ENCODE measurements at places on chromosomes 16 and 17.

GRCh38 chr16:1180549-1181403 is 27.9 kb downstream of the CACNA1H start:
- DNase-seq: no peak

- no peak for DNase-seq
Observed at GRCh38 chr16:48447940-48448536, 62.8 kb upstream of the SIAH1 start.

- no peak for DNase-seq
Observed at GRCh38 chr16:61421111-61421510, 615.1 kb downstream of the CDH8 start.

GRCh38 chr17:44960691-44961090 is 7.4 kb downstream of the C1QL1 start:
- DNase-seq: no peak

DNA sequence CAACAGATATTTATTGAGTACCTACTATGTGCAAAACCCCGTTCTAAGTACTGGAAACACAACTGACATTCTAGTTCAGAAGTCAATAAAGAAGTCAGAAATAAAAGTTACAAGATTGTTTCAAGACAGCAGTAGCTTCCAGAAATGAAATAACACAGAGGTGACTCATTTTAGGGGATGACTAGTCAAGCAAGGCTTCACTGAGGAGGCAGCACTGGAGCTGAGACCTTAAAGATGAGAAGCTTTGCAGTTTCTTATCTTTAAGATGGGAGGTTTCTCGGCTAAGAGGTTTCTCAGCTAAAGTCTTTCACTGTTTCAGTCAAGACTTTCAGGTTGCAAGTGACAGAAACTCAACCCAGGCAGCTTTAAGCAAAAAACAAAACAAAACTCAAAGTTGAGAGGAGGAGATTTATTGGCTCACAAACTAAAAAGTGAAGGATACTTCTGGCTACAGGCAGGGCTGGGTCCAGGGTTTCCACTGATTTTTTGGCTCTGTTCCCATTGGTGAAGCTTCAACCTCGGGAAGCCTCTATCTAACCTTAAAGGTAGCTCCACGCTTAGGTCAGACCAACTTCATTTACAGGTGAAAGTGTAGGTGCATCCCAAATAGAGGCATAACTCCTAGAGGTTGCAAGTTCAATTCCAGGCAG is 7.4 kb upstream of the MMP2 start:
- DNase-seq: peak; percentile 89

- no peak for DNase-seq
Observed at GRCh38 chr17:82974136-82974952, 105.1 kb upstream of the METRNL start.

DNA sequence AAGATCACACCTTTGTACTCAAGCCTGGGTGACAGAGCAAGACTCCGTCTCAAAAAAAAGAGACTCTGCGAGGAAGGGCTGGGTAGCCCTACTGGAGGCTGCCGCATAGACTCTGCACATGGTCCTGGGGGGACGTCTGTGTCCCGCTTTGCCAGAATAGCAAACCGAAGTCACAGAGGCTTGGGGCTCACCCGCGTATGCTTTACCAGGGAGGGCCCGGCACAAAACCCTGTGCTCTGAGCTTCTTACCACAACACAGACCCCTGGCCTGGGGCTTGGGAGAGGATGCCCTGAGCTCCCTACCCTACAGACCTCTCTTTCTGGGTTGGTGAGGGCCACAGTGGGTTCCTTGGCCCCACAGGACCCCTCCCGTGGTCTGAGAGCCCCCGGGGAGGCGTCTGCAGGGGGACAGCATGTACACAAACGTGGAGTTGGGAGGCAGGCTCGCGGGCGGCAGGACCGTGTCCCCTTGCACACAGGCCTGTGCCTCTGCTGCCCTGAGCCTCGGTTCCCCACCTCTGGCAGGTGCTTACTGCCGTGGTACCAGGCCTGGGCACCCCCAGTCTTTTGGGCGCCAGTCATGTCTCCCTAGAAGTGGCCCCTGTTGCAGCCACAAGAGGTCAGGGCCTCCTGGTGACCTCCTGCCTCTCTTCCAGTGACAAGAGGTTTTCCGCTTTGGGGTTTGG is 13.8 kb downstream of the CPNE7 start:
- no peak for DNase-seq

GRCh38 chr17:1197781-1198490 is 18.2 kb upstream of the ABR start:
- peak; percentile 77 for DNase-seq

DNA sequence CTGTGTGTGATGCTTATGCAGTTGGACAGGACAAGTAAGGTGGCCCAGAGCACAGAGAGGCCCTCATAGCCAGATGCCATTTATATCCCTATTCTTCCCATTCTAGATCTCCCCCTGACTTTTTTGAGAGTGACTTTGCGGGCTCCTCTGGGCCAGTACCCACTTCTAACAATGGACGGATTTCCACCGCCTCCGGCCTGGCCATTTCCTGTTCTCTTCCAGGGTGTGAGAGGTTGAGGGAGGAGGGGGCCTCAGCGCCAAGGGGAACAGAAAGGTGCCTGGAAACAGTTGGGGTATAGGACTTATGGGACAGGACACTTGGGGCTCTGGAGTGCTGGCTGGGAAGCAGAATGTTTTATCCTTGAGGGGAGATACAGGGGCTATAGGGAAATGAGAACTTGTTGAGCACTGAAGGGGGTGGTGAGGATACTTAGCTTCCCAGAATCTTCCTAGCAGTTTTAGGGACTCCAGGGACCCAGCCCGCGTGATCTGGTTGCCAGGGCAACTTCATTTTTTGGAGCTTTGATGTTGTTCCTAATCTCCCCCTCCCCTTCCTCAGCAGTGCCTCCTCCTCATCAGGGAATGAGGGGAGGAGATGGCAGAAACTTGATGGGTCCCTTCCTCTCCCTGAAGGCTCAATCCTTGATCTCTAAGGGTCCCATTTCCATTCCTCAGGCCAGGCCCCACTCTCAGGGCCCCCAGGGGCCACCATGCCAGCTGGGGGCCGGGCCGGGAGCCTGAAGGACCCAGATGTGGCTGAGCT is 3.6 kb downstream of the TAOK2 start:
- no peak for DNase-seq

GRCh38 chr17:17179371-17179827 is 26.7 kb downstream of the PLD6 start:
- no peak for DNase-seq

GRCh38 chr16:28927815-28928214 is 2.8 kb upstream of the RABEP2 start:
- no peak for DNase-seq

DNA sequence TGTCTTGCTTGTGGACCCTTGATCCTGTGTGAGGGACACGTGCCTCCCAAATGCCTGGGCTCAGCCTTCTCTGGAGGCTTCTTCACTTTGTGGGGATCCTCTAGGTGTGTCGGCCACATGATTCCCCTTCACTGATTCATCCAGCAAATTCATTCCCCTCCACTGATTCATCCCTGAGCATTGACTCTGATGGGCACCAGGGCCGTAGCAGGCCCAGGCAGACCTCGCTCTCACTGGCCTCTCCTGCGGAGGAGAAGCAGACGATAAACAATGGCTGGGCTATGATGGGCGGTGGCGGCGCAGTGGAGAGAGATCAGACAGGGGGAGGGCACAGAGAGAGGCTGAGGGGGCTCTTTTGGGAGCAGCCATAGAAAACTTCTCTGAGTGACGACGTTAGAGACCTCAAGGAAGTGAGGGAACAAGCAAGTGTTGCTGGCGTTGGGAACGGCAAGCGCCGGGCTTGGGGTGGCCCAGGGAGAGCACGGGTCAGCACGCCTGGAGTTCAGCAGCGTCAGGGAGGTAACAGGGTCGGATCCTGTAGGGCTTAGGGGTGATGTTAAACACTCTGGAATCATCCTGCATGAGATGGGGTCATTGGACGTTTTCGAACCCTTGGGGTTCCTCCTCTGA is 17.5 kb upstream of the RPTOR start:
- peak; percentile 19 for DNase-seq

DNA sequence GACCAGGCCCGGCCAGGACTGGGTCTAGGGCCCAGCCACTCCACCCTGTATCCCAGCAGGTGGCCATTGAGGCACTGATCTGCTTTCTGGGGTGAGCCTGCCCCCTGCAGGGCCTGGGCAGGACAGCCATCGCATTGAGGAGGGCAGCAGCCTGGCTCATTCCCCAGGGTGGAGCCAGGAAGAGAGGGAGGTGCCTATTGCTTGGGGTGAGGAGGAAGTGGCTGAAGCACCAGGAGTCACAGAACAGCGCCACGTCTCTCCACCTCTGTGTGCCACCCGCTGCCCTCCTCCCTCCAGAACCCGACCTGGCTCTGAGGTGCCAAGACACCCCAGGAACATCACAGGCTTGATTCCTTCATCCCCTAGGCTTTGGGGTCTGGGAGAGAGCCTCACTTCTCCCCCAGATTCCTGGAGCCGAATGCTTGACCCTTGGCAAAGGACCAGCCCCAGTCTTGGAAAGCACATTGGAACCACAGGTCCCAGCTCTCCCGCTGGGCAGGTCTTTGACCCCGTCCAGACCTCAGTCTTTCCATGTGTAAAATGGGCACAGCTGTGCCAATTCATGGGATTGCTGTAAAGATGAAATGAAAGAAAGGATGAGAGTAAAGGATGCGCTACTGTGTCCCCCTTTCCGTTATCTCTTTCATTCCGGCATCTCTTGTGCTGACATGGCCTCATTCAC is 7.2 kb upstream of the KRT36 start:
- peak; percentile 89 for DNase-seq

DNA sequence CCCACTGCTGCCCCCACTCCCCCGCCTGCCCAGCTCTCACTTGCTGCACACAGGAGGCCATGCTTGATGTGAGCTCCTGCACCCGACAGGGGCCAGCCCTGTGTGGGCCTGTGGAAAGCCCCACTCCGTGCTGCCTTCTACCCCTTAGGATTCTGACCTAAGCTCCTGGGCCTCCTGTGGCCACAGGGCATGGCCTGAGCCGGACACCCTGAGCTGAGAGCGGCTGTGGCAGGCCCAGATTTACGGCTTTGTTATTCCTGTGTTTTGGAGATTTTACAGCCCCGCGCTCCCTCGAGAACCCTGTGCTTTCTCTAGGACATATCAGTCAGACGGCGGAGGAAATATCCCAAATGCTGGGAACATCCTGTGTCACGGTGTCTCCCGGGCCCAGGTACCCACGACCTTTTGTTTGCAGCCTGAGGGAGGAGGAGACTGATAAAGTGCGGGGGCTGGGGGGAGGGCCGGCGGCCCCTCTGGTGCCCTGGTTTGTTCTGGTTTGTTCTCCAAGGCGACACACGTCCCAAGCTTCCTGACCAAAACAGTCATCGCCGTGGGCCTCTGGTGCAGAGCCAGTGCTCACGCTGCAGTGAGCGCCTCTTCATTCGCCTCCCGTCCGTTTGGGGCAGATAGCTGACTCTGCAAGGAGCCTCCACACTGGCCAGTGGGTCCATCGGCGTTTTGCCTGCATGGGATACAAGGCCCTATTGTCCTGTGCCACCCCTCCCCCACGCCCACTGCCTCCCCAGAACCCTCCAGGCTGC is 363.4 kb downstream of the C16orf95 start:
- DNase-seq: no peak

- DNase-seq: no peak
Observed at GRCh38 chr17:42230225-42230624, 35.9 kb upstream of the GHDC start.

DNA sequence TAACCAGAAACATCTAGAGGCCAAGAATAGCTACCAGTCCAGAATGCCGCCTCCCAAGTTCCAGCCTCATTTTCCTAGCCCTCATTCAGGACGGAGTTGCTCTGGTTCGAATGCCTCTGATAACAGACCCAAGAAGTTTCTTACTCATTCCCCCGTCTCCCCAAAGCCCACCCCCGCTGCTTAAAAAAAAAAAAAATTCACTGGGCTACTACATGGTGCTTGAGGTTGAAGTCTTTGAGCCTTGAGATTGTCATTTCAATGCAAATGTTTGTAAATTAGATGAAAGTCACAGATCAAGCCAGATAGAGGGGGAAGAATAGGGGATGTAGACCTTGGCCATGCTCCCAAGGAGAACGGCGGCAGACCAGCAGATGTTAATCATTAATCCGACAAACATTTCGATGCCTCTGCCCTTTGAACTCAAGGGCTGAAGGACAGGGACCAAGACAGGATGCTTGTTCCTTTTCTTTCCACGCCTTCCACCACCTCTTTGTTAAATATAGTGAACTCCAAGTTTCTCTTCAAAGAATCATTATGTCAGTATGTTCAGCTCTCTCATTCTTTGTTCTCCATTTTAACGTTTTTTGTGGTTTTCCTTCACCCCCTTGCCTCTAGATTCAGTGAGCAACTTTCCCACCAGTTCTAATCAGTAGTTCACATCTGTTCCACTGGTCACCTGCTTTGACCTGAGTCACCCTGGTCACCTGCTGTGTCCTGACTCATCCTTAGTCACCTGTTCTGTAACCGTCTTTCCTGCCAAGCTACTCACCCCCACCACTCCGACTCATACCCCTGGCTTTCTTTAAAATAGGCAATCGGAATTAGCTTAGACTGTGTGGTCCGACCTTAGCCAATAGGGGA is 190.3 kb downstream of the CPPED1 start:
- DNase-seq: peak; percentile 2

GRCh38 chr16:12059216-12059769 is 82.8 kb downstream of the SNX29 start:
- no peak for DNase-seq

DNA sequence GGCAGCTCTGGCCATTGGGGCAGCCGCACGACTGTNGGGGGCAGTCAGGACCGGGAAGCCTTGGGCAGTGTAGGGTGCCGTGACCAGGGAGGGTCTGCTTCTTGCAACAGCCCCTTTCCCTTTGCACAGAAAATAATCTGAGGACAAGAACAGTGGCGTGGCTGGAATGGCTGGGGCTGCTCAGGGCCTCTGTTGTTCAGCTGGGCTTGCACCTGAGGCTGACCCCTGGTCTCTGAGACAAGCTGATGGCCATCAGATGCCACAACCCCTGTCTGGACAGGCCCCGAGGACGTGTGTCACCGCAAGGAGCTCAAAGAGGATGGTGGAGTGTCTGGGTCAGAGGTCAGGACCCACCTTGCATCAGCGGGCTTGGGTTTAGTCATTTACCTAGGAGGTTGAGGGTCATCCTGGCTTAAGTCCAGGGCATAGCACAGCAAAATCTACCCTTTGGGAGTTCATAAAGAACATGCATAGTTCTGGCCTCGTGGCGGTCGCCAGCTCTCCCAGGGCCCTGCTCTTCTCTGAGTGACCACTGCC is 46.9 kb downstream of the METRNL start:
- DNase-seq: no peak

GRCh38 chr17:79933863-79934652 is 94.8 kb upstream of the CBX4 start:
- peak; percentile 22 for DNase-seq

GRCh38 chr17:62763891-62764600 is 44.1 kb downstream of the MARCHF10 start:
- DNase-seq: no peak

GRCh38 chr17:51372345-51373004 is 112.1 kb downstream of the UTP18 start:
- DNase-seq: peak; percentile 68

GRCh38 chr16:54268766-54269165 is 17.8 kb downstream of the IRX3 start:
- DNase-seq: no peak

All from fibroblast of skin of scalp (primary cell).